ENCODE measurements at places on chromosomes 13 and 19.
A peak's percentile ranks its signal among the peaks of the same experiment; 100 is the strongest.

GRCh38 chr13:39656325-39656677 is 839 bp downstream of the COG6 start:
- peak; percentile 30 for DNase-seq

GRCh38 chr13:24911133-24911908 is 147.4 kb downstream of the RNF17 start:
- DNase-seq: peak; percentile 70

DNA sequence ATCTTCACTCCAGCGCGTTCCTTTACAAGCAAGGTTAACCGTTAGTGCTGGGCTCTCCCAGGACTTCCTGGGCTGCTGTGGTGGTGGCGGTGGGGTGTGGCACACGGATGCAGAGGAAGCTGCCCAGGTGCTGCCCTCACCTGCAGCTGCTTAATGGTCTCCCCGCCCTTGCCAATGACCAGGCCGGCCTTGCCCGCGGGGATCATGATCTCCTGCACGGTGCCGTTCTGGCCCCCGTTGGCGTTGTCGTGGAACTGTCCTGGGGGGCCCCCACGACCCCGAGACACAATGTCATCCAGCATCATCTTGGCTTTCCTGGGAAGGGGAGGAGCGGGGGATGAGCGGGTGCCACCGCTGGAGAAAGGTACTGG is 6.1 kb downstream of the KHSRP start:
- no peak for DNase-seq

GRCh38 chr19:5403968-5404640 is 51.1 kb upstream of the ZNRF4 start:
- peak; percentile 81 for DNase-seq

- peak; percentile 30 for DNase-seq
These were observed 421 bp downstream of the TNPO2 start for GRCh38 chr19:12723381-12723640.

GRCh38 chr19:45693106-45693788 is 781 bp downstream of the QPCTL start:
- peak; percentile 63 for DNase-seq

- no peak for DNase-seq
These were observed 199.9 kb downstream of the LACC1 start for GRCh38 chr13:44079413-44080205.

DNA sequence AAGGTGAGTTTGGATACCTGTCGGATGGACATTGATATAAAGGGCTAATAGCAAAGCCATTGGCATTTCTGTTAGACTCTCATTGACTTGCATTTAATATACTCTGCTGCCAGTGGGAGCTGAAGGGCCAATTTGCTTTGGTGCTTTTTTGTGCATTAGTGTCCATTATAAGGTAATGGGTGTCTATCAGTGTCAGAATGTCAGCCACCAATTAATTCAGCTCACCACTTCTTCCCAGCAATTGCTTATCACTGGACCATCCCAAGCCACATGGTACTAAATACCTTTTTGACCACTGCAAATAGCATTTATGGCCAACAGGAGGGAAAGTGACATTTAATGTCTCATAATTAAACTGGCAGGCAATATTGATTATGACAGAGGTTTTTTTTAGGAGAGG is 317.8 kb downstream of the TEX29 start:
- no peak for DNase-seq

DNA sequence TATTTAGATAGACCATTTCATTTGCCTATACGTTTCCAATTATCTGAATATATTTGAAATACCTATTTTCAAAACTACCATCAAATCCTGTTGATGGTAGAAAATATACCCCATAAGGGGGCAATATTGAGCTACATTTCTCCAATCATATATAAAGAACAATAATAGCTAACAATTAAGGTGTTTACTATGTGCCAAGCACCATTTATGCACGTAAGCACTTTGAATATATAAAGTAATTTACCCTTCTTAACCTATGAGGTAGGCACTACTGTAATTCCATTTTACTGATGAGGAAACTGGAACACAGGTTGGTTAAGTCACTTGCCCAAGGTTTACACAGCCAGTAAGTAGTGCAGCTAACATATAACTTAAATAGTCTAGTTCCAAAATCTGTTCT is 79.2 kb downstream of the UBL3 start:
- peak; percentile 43 for DNase-seq

DNA sequence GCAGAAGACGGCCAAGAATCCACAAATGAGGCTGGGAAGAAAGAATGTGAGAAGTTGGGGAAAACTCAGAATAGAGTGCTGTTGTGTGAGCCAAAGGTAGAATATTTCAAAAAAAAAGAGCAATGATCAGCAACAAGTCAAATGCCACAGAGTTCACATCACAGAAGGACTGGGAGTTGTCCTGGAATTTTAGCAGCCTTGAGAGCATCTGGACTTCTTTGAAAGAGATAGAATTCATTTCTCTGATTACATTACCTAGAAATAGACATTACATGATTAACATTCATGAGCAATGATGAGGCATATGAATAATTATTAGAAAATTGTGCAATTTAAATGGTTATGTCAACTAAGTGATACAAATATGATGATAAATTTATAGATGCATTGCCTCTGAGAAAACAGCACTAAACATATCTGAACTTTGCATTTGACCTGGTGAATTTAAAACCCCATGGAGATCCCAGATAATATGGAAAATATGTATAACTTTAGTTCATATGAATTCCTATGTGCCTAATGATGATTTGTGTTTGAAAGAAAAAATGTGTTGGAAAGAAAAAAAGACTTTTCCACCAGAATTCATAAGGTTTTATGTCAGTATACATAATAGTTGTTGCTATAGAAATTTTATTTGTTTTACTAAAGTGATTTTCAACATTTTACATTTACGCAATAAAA is 186.2 kb downstream of the POSTN start:
- DNase-seq: peak; percentile 63

GRCh38 chr13:97477844-97478243 is 43.9 kb downstream of the RAP2A start:
- no peak for DNase-seq

DNA sequence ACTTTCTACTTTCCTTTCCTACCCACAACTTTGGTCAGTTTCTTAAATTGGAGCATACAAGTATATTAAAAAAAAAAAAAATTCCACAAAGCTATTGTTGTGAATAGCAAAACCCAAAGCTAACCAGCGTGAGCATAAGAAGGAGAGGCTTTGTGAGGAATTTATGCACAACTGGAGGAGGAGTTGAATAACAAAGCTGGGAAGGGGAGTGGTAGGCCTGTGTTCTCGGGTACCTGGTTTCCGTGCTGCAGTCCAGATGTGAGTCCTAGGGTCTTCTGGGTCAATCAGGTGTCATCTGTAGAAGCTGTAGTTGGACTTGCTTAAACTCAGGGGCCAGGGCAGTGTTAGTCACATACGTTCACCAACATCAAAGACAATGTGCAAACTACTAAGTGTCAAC is 422.5 kb upstream of the SGCG start:
- DNase-seq: no peak

- DNase-seq: peak; percentile 60
These were observed 44.3 kb downstream of the NDFIP2 start for GRCh38 chr13:79525064-79525857.

DNA sequence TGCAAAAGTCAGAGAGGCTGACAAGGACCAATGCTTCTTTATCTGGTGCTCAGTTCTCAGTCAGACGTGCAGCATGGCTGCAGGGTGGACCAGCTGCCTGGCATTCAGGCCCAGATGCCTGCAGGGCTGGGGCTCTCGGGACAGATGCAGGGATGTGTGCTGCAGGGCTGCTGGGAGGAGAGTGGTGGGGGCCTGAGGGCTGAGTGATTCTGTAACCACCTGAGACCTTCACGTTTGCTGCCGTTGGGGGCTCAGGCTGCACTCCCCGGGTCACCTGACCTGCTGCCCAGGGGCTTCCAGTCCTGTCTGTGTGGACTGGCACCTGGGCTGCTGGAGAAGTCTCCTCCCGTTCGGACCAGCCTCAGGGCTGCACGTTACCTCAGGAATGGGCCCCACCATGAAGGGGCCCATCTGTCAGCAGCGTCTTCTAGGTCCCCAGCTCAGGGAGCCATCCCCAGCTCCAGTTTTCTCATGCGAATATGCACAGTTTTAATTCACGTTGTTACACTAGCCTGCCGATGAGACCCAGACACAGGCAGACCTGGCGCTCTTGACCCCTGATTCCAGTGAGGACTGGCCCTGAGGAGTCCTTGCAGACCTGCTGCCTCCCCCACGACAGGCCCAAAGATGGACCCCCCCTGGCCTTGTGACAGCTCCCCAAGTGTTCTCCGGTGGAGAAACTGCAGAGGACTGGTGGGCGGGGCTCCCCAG is 16.9 kb downstream of the KCTD15 start:
- DNase-seq: no peak

DNA sequence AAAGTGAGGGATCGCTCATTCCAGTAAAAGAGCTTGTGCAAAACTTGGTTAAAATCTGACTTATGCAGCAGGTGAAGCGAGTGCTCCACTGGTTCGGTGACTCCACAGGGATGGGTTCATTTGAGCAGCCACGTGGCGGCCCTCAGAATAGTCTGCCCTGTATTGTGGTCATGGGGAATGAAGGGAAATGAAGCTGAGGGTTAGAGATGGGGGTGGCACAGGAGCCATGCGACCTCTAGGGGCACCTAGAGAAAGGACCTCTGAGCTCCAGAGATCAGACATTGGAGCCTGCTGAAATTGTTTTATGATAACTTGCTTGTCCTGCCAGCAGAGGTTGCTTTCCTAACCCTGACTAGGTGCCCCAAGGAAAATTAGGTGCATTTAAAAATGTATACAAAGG is 26.6 kb downstream of the CBY2 start:
- DNase-seq: no peak

- DNase-seq: no peak
These were observed 12.1 kb downstream of the PPP6R1 start for GRCh38 chr19:55246462-55247451.

DNA sequence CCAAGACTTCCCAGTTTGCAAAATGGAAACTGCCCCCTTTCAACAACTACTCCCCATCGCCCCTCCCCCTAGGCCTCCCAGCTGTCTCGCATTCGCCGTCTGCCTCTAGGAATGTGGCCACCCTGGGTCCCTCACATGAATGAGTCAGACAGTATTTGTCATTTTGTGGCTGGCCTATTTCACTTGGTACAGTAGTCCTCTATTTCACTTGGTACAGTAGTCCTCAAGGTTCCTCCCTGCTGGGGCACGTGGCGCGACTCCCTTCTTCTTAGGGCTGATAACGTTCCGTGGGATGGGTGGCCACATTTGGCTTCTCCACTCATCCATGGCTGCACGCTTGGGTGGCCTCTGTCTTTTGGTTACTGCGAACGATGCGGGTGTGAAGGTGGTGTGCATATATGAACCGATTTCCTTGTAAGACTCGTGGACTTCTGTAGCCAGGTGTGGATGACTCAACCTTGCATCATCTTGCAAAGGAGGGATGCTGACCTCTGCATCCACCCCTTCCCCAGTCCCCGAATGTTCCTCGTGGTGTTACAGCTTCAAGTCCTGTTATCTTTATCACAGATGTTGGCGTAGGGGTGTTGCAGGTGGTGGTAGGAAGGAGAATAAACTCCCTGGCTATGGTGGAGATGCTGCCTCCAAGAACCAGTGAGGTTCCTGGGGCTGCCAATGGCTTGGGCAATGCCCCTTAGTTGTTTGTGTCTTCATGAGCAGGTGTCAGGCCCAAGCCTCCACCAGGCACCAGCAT is 112.1 kb upstream of the SOX1 start:
- DNase-seq: no peak

DNA sequence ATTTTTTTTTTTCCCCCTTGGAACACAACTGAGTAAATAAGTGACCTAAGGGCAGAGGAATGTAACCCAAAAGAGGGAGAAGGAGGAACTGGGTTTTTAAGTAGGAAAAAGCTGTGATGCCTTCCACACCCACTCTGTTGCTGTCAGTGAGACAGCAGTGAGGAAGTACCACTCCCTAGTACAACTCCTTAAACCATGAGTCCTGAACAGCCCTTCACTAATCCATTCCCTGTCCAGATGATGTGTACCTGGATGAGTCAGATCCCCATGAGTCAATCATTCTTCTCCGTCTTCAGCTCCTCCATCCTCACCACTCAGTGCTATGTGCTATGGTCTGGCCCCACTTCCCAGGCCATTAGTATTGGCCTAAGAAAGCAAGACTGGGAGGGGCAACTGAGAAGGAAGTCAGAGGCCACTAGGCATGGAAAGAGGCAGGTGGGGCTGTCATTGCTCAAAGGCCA is 12.9 kb upstream of the CXCL17 start:
- DNase-seq: no peak

DNA sequence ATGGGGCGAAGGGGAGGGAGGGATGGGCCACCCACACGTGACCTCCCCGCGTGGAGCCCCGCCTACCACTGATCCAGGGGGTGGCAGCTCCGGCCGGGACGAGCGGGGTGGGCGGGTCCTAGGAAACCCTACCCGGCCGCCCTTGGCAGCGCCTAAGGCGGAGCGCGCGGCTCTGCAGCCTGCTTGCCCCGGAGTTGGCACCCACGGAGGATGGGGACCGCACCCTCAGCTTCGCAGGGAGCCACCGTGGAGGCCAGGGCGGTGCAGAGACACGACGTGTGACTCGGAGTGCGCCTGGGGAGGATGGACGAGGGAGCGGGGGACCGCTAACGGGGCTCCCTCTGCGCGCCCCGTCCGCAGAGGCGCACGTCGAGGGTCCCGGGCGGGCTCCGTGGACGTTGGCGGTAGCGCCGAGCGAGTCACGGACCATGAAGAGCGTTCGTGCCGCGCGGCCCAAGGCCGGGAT is at the start of gene RGS9BP:
Gene RGS9BP, plus strand, starts transcription at position 129 of the 466 bp plus-strand sequence. CDS start 416 bp downstream, outside the sequence.
- DNase-seq: peak; percentile 72

- peak; percentile 9 for DNase-seq
These were observed 50.6 kb upstream of the UQCRFS1 start for GRCh38 chr19:29263305-29264135.

GRCh38 chr13:21608961-21609360 is 5.0 kb upstream of the MICU2 start:
- no peak for DNase-seq

- no peak for DNase-seq
These were observed 776.4 kb upstream of the ATXN8OS start for GRCh38 chr13:69331245-69331644.

DNA sequence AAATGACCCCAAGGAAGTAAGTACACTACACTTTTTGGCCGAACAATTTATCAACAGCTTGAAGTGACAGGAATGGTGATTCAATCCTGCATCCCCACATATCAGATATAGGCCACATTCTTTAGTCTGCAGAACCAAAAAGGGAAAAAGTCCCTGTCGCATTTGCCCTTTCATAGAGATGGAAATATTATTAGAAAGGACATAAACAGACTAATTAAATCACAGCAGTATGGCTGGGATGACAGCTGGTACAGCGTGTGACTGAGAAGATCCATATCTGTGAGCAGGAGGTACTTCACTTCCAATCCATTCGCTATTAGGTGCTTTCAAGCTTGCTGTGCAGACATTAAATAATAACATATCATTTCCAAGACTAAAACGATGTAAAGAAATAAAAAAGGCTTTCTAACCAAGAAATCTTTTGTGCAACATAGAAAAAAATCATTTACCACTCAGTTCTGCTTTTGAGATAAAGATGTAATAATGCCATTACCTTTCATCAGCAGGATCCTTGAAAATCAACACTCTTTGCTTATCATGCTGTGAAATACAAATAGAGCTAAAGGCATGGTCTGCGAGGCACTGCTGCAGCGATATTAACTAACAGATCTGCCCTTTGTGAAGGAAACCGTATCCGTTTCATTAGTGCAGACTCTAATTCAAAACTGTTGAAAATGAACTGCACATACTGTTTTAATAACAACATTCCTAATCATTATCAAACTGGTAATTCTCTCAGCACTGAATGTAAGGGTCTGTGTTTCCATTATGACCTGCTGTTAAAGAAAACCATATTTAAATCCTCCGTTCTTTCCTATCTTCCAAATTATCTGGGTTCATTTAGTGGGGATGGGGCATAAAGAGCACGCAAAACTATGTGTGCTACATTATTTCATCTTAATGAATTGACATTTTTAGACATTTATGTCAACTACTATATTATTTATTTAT is 245.6 kb downstream of the DACH1 start:
- no peak for DNase-seq

- peak; percentile 68 for DNase-seq
These were observed 59.7 kb upstream of the TNFRSF19 start for GRCh38 chr13:23510544-23510916.
